ENCODE measurements at places on chromosomes 4 and X.

DNA sequence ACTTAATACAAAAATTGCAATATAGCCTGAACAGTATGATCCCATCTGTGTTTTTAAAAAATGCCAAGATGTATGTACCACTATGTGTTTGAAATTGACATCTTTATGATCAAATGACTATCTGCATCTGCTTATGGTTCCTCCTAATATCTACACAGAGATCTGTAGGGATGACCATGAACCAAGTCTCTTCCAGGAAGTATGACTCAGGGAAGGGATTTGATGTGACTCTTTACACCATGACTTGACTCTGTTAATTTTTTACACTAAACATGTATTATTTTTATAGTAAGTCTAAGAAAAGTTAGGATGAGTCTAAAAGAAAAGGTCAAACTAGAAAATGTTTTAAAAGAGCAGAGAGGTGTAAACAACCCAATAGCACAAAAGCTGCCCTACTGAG, 164.0 kb downstream of the SH3KBP1 start:
- DNase-seq, result no peak

GRCh38 chrX:84336646-84337045, 148.6 kb upstream of the RPS6KA6 start:
- no peak for DNase-seq

DNA sequence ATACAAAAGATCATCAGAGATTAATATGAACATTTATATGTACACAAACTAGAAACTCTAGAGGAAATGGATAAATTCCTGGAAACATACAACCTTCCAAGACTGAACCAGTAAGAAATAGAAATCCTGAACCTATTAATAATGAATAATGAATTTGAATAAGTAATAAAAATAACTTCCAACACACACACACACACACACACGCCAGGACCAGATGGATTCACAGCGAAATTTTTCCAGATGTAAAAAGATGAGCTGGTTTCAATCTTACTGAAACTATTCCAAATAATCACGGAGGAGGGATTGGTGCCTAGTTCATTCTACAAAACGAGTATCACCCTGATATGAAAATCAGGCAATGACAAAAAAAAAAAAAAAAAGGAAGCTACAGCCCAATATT, 1095.0 kb downstream of the FAT4 start:
- no peak for DNase-seq

DNA sequence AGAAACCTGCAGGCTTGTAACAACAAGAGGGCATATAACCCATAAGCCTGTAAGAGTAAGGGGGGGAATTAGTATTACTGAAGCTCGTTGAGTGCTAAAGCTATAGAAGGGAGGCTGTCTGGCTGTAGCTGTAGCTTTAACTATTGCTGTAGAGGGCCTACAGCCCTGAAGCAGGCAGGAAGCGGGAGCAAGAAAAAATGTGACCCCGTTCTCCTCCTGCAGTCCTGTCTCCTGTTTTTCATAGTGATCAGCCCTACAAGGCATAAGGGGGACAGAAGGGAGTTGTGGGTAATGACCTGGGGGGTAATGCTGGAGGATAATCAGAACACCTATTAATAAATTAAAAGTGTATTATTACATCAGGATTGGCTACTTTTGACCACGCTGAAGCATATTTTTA, 206.9 kb upstream of the MAB21L2 start:
- DNase-seq, result no peak

GRCh38 chr4:55507612-55508011, 39.1 kb downstream of the CLOCK start:
- no peak for DNase-seq

DNA sequence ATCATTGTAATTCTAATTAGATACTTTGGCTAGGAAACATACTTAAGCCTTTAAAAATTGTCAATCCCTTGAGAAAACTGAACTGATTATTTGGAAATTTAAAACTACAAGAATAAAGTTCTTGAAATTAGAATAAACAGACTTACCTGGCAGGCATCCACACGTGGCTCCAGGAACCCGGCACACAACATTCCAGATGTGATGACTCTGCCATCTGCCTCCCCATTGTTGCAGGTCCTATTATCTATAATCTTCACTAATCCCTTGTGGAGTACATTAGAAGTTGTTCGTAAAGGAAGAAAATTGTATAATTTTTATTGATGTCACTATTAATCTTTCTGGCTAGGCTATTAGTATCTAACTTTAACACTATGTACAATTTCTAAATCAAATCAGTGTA, 16.2 kb upstream of the GNRHR start:
- no peak for DNase-seq

GRCh38 chr4:139282721-139283075, 2.7 kb upstream of the MGARP start:
- no peak for DNase-seq

DNA sequence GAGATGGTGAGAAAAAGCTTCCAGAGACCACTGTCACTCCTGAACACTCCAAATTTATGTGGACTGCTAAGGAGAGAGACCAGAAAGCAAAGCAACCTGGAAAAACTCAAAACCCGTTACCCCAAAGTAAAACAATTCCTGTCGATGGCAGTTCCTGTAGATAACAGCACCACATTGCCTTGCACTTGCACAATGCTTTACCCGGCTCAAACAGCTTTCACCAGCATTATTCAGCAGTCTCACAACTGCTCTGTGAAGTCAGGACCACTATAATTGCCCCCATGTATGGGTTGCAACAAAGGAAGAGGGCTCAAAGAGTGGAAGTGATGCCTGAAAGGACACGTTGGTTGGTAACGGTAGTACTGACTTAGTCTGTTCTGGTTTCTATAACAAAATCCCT, 234.8 kb downstream of the BCOR start:
- no peak for DNase-seq

- no peak for DNase-seq
Observed at GRCh38 chr4:140790171-140790570, 34.0 kb upstream of the TBC1D9 start.

DNA sequence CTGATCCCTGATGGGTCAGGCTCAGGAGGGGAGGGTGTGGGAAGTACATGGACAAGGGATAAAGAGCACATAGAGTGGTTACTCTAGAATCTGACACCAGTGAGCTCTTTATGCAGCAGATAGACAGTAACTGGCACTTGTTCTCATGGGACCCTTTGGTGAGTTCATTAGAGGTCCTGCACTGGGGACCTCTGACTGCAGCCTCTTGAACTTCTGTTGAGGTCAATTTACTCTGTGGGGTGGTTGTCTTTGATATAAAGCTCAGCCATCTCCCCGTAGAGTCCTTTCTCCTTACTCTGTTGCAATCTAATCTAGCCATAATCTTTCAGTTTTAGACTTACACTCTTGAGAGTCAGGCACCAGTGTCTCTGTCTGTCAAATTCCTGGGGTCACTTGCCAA, 222.4 kb downstream of the GPAT3 start:
- DNase-seq, result no peak

DNA sequence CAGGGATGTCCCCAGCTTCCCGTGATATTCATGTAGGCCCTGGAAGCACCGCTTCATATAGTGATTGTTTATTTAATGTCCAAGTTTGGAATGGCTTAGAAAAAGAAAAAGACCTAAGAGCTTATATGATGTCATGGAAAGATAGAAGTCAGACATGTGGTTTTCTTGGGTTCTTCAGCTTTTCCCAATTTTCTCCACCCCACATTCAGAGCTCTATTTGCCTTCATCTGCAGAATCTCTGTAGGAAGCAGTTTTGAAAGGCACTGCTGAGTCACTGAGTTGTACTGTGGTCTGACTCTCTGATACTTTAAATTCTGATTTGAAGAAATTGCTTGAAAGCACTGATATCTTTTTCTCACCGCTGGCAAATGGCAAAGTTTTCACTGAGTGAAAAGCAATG, 120.6 kb upstream of the EDNRA start:
- DNase-seq, result peak; percentile 94

All from stromal cell of bone marrow (primary cell).